ENCODE measurements at places on chromosomes 5 and 9. TPM values are rescaled to one million over a fixed set of nuclear protein-coding genes. Genes with fewer than 3 reads are reported as not detected.

DNA sequence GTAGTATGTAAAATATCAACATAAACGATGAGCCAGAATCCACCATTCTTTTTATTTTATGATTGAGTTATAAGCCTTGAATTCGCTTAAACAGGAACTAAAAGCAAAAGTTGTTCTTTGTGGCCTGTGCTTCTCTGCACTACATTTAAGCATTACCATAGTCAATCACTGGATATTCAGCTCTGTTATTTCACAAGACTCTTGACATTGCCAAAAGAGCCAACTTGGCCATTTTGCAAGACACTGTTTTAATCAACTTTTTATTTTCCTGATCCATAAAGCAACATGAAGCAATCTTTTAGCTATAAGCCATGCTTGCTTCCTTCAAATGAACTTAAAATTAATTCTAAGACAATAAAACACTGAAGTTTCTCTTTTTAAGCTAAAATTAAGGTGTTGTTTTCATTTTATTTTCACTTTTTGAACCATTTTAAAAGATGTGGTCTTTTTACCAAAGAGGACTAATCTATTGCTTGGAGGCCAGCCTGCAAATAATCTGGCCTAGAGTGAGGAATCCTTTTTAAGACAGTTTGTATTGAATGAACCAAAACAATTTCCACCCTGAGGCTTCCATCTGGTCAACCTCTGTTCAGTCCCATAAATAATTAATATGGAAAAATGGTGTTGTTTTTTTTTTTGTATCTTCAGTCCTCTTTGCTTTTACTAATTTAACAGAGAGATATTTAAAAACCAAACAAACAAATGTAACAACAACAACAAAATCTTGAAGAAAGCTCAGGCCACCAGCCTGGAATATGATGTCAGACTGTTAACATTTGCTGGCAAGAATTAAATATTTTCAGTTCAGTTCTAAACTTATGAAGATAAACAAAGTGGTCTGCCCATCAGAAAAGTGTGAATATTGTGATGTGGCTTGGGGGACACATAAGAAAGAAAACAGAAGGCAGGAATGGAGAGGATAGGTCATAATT is 274.4 kb downstream of the MARCHF11 start:
- no peak overlapping the region for H3K4me3 ChIP-seq
- H3K36me3 ChIP-seq: no peaks in the 10 kb centered on the region
- DNase-seq: no peak
- no peak overlapping the region for H3K27ac ChIP-seq
- H3K4me1 ChIP-seq: no peaks in the 10 kb centered on the region
- H3K27me3 ChIP-seq: no peaks in the 10 kb centered on the region

The PLPP7 gene
- total RNA-seq: 4.9 TPM

GRCh38 chr5:175493726-175494125 is 15.4 kb downstream of the SFXN1 start:
- no peaks in the 10 kb centered on the region for H3K27me3 ChIP-seq
- no peak overlapping the region for H3K4me3 ChIP-seq
- no peak for DNase-seq

The FOXD4L6 gene
- total RNA-seq: not detected

- no peak for DNase-seq
- H3K36me3 ChIP-seq: no peaks in the 10 kb centered on the region
- H3K27me3 ChIP-seq: peaks cover 45% of the 10 kb centered on the region
- no peak overlapping the region for H3K27ac ChIP-seq
- H3K4me1 ChIP-seq: no peaks in the 10 kb centered on the region
Observed at GRCh38 chr5:598564-598890, 13.6 kb upstream of the CEP72 start.

- H3K27me3 ChIP-seq: no peaks in the 10 kb centered on the region
- H3K4me1 ChIP-seq: no peaks in the 10 kb centered on the region
- no peak overlapping the region for H3K4me3 ChIP-seq
- no peaks in the 10 kb centered on the region for H3K36me3 ChIP-seq
Observed at GRCh38 chr5:145681686-145682085, 153.5 kb downstream of the PRELID2 start.

The PCDHA4 gene
- 5.4 TPM for total RNA-seq

- H3K27me3 ChIP-seq: no peaks in the 10 kb centered on the region
- peaks cover 23% of the 10 kb centered on the region for H3K4me1 ChIP-seq
- no peaks in the 10 kb centered on the region for H3K36me3 ChIP-seq
- H3K27ac ChIP-seq: no peak overlapping the region
Observed at GRCh38 chr5:132180134-132180745, 47.4 kb downstream of the P4HA2 start.

DNA sequence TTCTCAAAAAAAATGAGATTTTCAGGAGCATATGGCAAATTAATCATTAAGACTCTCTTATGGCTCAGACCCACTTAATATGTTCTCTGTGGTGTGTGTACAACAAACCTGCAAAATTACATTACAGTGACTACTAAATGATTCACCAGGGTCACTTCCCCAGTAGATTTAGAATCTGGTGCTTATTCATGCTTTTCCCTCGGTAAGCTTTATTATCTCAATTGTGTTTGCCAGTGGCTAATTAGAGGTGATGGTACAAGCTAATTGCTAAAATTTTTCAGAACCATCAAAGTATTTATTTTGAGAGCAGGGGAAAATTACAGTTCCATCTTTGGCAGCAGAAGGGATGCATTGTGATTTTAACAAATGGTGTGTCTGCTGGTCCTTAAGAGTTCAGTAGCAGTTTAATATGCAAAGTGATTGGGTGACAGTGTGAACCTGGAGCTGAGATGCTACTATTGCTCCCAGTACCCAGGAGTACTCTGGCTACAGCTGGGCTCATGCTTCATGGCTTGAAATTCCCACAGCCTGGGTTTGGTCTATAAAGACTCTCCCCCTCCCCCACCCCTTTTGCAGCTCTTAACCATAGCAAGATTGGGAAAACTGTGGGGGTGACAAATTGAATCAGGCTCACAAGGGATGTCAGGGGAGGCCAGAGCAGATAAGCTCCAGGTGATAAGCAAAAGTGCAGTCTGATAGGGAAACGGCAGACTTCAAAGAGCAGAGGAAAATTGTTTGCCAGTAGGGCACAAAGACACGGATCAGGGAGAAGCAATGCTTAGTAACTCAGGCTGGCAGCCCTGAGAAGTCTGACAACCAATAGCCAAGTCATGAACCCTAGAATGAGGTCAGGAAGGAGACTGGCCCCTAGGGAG is 92.8 kb upstream of the RAD23B start:
- no peak overlapping the region for H3K4me3 ChIP-seq
- H3K27me3 ChIP-seq: peaks cover 33% of the 10 kb centered on the region
- DNase-seq: no peak
- H3K4me1 ChIP-seq: peaks cover 31% of the 10 kb centered on the region

GRCh38 chr5:140178086-140178410 is 3.1 kb downstream of the CYSTM1 start:
- no peak overlapping the region for H3K4me3 ChIP-seq
- H3K27ac ChIP-seq: no peak overlapping the region
- H3K27me3 ChIP-seq: 0 out of 2 replicates have a peak, but pooled peaks cover 4% of the 10 kb centered on the region
- no peak for DNase-seq
- no peaks in the 10 kb centered on the region for H3K36me3 ChIP-seq

The RFX3 gene
- total RNA-seq: 17.5 TPM

The PCSK1 gene
- 4.5 TPM for total RNA-seq

DNA sequence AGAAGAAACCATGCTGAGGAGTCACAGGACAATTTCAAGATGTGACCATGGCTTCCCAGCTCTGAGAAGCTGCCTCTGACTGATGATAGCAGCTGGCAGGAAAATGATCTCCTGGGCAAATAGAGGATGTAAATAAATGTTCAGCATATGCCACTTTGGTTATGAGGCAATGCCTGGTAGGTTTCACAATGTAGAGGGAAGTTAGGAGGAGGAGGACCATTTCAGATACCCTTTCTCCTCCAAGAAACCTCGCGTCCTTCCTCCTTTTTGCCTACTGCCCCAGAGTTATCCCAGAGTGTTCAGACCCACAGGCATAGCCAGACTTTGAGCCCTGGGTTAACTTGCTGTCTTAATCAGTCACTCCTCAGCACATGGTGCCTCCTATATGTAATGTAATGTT is 541.6 kb upstream of the DAP start:
- H3K4me3 ChIP-seq: no peak overlapping the region
- no peaks in the 10 kb centered on the region for H3K27me3 ChIP-seq
- no peak overlapping the region for H3K27ac ChIP-seq
- no peaks in the 10 kb centered on the region for H3K36me3 ChIP-seq

- DNase-seq: no peak
- peaks cover 16% of the 10 kb centered on the region for H3K4me1 ChIP-seq
- no peaks in the 10 kb centered on the region for H3K36me3 ChIP-seq
- H3K27me3 ChIP-seq: no peaks in the 10 kb centered on the region
- no peak overlapping the region for H3K27ac ChIP-seq
Observed at GRCh38 chr5:72448368-72448767, 58.8 kb downstream of the ZNF366 start.

DNA sequence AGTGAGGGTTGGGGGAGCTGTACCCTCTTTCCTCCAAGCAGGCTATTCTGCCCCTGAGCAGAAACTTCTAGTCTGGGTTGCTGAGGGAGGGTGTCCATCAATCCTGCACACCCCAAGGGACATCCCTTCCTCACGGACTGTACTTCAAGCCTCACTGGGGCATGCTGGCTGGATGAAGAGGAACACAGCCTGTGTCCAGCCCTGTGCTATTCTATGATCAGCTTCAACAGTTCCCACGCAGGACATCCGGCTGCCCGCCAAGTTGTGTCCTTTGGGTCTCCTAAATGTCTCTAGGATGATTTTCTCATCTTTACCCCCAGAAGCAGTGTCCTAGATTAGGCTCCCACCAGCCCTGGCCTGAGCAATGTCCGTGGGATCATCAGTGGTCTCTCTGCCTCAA is 68.1 kb downstream of the CRB2 start:
- H3K36me3 ChIP-seq: 0 out of 2 replicates have a peak, but pooled peaks cover 2% of the 10 kb centered on the region
- no peaks in the 10 kb centered on the region for H3K27me3 ChIP-seq

The GGTA1 gene
- total RNA-seq: not detected

- 0 out of 2 replicates have a peak overlapping the region, but pooled peaks have one; percentile 8 for H3K27ac ChIP-seq
- H3K36me3 ChIP-seq: no peaks in the 10 kb centered on the region
- no peaks in the 10 kb centered on the region for H3K4me1 ChIP-seq
- no peak for DNase-seq
- H3K4me3 ChIP-seq: no peak overlapping the region
- H3K27me3 ChIP-seq: no peaks in the 10 kb centered on the region
Observed at GRCh38 chr5:1545805-1546355, 22.1 kb upstream of the LPCAT1 start.

The PAPPA gene
- 0.34 TPM for total RNA-seq

DNA sequence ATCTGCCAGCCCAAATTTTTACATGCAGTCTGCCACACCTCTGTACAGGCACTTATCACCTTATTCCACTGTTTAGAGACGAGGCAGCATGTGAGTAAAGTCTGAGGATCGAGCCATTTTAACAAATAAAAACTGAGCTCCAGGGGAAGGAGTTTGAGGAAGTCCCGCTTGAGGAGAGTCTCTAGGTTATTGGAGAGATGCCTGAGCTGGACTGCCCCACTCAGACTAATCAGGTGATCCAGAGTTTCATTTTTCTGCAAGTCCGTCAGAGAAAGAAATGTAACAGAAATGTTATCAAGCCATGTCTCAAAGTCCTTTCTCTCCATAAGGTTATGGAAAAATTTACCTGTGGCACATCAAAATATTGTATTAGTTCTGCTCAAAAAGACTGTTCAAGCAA is 5.3 kb downstream of the FBXW2 start:
- no peak for DNase-seq
- H3K27ac ChIP-seq: no peak overlapping the region
- H3K36me3 ChIP-seq: peaks cover 38% of the 10 kb centered on the region
- H3K4me1 ChIP-seq: peaks cover 8% of the 10 kb centered on the region
- no peak overlapping the region for H3K4me3 ChIP-seq

DNA sequence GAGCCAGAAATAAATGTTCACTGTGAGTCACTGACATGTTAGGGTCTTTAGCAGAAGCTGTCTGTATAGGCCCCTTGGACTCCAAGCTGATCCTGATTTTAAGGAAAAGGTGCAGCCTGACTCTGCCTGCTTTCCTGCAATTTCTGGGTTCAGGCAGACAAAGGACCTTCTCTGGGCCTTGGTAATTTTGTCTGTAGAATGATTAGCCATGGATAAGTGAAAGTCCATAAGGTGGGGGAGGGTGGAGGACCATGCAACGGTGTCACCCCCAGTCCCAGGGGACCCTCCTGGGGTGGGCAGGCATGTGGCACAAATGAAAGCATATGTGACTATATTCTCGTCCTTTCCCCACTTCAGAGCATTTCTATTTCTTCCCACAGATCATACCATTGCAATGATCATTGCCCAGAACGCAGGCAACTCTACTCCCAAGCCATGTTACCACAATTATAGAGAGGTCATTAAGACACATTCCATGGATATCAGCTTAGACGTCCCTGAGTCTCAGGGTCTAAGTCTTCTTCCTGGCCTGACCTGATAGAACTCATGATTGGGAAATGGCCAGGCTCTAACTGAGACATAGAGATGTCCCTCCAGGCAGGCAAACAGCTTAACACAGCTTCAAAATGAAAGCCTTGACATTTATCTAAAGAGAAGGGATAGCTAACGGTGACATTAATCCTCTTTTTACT is 157.9 kb upstream of the ALDH1B1 start:
- peaks cover 1% of the 10 kb centered on the region for H3K4me1 ChIP-seq
- H3K4me3 ChIP-seq: no peak overlapping the region
- no peaks in the 10 kb centered on the region for H3K36me3 ChIP-seq
- no peak overlapping the region for H3K27ac ChIP-seq

The UBAP1 gene
- total RNA-seq: 23.9 TPM

- H3K4me1 ChIP-seq: peaks cover 20% of the 10 kb centered on the region
- DNase-seq: no peak
- H3K36me3 ChIP-seq: peaks cover 38% of the 10 kb centered on the region
- H3K4me3 ChIP-seq: no peak overlapping the region
- H3K27me3 ChIP-seq: no peaks in the 10 kb centered on the region
Observed at GRCh38 chr5:141668601-141669265, 13.3 kb downstream of the ARAP3 start.

DNA sequence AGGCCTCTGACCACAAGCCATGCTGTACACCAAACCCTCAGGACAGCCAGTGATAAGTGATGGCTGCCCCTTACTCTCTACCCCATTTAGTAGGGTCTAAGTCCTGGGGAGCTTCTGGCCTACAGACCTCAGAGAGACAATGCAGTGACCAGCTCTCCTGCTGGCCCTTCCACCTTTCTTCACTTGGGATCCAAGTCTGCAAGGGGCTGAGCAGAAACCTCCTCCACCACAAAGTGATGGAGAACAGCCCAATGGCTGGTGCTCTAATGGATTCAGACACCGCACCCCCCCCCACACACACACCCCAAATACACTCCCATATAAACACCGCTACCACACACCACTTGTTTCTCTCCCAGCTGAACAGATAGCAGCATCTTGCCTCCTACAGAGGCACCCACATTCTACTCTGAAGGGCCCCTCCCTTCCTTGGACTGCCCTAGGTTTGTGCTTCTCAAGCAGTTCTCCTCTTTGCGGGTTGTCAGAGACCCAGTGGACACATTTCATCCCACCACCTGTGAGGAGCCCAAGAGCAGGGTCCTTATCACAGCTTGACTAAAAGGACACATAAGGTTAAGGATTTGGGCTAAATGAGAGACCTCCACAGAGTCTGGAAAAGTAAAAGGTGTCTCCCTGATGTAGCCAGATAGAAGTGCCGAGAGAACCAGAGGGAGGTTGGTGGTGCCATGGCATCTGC is 1.3 kb upstream of the PDLIM4 start:
- no peak for DNase-seq
- peak overlapping the region; percentile 73 for H3K4me3 ChIP-seq
- H3K36me3 ChIP-seq: no peaks in the 10 kb centered on the region
- peaks cover 9% of the 10 kb centered on the region for H3K4me1 ChIP-seq
- H3K27me3 ChIP-seq: peaks cover 20% of the 10 kb centered on the region

The ARL14EPL gene
- not detected for total RNA-seq

Measured in WTC11 (cell line).